ENCODE measurements at places on chromosomes 7 and 10.

- DNase-seq = no peak
Observed at GRCh38 chr7:27112361-27112760, 9.9 kb upstream of the HOXA2 start.

DNA sequence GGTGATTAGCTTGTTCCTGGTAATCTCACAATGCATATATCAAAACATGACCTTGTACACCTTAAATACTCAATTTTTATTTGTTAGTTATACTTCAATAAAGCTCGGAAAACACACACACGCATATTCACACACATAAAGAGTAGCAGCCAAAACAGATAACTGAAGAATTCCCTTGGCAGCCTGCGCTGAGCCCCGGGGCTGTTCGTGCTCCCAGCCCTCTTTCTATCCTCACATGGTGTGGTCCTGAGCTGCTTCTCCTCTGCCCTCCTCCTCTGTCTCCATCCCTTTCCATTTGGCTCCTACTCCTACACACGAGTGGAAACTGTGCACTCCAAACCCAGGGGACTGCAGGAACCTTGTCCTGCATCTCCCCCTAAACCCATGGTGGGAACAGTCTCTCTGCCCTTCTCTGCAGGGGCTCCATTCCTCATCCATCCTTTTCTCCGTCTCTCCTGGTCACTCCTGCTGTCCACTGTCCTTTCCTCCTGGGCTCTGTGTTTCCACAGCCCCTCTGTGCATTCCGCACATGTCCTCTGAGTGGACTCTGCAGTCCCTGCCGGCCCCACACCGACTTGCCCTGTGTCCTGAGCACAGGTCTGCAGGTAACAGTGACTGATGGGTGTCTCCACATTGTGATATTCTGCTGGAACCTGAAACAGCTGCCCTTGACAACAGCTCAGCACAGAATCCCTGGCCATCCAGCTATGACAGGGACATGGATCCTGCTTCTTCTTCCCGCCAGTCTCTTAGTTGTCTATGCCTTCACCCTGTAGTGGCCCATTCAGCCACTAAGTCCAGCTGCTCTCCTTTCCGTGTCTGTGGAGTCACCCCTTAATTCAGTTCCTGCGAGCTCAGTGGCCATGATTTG is 216.8 kb upstream of the ZNF32 start:
- no peak for DNase-seq

- DNase-seq = no peak
Observed at GRCh38 chr7:75849573-75849972, 29.3 kb upstream of the RHBDD2 start.

GRCh38 chr10:42934842-42935241 is 142.0 kb upstream of the RET start:
- no peak for DNase-seq

DNA sequence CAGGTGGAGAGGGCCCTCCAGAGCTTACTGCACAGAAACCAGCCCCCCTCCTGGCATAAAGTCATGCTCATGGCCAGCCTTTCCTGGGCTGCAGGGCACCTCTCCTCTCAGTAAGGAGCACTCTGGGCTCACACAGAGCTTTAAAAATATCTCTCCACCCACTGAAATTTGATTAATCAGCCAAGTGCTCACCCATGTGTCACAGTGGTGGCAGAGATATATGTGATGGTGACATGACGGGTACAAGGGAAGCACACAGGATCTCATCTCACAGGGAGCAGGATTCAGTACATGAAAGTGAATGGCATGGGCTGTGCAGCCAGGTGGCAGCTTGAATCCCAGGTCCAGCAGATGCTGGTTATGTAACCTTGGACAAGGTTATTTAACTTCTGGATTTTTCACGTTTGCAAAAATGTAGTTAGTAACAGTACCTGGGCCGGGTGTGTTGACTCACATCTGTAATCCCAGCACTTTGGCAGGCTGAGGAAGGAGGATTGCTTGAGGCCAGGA is 144.8 kb downstream of the CALN1 start:
- DNase-seq = no peak

GRCh38 chr10:118321724-118322575 is 20.2 kb downstream of the FAM204A start:
- DNase-seq = no peak

- DNase-seq = no peak
Observed at GRCh38 chr7:134420424-134421125, 38.3 kb downstream of the AKR1B1 start.

- DNase-seq = no peak
Observed at GRCh38 chr10:42924484-42924883, 141.9 kb downstream of the BMS1 start.

GRCh38 chr7:22594020-22594419 is 94.0 kb upstream of the STEAP1B start:
- DNase-seq = no peak

GRCh38 chr10:93435621-93436397 is 46.3 kb downstream of the MYOF start:
- no peak for DNase-seq

DNA sequence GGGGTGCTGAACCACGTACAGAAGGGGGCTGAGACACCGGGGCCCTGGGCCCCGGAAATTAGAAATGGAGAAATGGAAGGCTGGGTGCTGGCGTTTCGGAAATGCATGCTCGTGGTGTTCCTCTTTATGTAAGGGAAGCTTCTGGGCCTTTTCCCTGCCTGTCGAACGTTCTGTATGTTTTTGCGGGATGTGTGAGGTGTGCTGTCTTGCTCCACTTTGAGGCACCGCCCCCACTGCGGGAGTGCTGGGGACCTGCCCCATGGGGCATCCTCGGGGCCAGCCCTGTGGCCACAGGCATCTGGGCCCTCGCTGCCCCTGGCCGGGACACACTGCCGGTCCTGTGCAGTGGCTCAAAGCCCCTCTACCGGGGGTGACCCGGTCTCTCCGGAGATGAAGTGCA is 1.7 kb upstream of the VENTX start:
- no peak for DNase-seq

DNA sequence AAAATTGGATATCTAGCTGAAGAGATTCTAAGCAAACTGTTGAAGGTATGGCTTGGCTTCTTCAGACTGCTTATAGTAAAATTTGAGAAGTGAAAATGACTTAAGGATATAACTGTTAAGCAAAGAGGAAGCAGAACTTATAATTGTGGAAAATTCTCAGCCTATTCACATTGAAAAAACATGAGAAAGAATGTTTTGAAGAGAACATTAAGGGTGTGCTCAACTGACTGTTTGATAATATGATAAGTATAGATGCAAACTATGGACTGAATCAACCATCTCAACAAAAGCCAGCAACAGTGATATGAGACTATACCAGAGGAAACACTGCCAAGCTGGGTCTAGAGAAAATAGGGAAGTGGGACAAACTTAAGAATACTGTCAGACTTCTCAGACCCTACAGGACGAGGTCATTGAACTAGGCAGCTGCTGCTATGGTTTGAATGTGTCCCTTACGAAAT is 133.1 kb upstream of the PPP1R3A start:
- no peak for DNase-seq

DNA sequence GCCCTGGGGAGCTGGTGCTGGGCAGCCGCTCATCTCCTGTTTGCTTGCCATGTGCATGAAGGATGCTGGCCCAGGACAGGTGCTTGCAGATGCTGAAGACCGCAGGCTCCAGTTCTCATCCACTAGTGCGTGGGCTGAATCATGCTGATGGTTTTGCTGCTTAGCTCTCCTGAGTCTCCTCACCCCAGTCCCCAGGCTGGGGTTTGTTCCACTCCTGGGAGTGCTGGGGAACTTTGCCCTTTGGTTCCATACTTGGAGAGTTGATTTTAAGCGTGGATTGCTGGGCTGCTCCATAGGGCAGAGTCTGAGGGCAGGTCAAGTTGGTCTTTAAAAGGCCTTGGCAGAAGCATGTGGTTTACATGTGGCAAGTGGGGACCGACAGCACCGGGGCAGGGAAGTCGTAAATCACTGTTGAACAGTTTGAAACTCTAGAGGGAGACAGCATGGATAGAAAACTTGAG is 9.1 kb downstream of the DYNC2I1 start:
- DNase-seq = no peak

- DNase-seq = no peak
Observed at GRCh38 chr7:26794541-26794940, 69.8 kb downstream of the SKAP2 start.

- peak; percentile 24 for DNase-seq
Observed at GRCh38 chr10:99993701-99994689, 15.8 kb downstream of the DNMBP start.

DNA sequence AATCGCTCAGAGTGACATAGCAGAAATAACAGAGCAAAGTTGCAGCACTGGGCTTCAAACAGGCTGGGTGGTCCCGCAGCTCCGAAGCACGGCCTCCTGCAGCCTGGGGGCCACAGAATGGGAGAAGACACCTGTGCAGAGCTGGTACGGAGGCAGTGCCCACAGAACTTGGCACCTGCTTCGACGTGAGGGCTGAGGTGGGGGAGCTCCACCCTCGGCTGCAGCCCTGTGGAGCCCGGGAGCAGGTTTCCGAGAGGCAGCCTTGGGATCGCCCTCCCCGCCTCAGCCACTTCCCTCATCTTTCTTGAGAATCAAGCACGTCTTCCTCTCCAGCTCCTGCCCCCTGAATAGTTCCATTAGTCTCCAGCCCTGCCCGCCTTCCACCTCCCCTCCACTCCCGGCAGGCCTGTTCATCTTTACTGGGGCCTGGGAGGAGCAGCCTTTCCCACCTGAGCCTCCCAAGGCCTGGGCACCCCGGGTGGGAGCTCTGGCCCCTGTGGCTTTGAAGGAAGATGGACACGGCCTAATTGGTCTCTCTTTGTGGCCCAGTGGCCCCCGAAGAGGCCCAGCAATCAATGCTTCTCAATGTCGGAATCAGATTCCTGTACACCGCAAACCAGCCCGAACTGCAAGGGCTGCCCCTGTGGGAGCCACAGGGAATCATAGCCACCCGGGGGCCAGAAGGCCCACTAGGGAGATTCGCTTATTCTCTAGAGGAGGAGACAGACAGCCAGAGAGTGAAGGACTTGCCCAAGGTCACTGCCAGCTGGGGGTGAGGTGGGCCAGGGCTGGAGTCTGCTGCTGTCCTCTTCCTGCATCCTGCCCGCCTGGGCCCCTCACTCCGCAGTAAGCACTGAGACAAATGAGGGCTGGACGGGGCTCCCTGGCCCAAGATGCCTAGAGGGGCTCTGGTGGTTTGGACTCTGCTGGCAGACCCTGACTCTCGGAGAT is 17.0 kb upstream of the PCBD1 start:
- no peak for DNase-seq

GRCh38 chr7:12635830-12636229 is 51.6 kb upstream of the ARL4A start:
- DNase-seq = no peak

DNA sequence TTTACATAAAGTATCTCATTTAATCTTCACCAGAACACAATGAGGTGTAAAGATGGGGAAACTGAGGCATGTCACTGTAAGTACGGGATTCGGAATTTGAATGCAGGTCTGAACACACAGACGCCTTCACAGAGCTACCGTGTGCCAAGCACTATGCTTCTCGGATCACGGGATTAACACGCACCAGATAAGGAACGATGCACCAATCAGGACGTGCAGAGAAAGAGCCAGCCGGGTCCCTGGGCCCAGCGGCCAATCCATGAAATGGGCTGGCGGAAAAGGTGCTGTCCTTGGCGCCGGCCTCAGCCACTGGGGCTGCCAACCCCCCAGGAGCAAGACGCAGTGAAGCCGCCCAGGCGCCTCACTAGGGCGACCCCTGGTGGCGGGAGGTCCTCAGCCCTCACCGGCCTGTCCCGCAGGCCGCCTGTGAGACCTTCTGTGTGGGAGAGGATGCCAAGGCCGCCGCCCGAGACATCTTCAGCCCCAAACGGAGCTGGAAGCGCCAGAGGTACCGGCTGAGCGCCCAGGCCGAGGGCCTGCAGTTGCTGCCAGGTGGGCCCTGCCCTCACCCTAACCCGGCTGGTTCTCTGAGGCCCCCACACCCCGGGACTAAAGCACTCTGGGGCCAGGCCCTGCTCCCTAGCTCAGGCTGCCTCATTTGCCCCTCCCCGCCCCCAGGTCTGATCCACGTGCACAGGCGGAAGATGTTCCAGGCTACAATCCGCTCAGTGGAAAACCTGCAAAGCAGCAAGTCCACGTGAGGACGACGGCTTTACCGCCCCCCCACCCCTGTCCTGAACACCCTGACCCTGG is 15.6 kb downstream of the ATG9B start:
- peak; percentile 90 for DNase-seq

- DNase-seq = peak; percentile 42
Observed at GRCh38 chr10:128035557-128035973, 90.7 kb downstream of the MKI67 start.

DNA sequence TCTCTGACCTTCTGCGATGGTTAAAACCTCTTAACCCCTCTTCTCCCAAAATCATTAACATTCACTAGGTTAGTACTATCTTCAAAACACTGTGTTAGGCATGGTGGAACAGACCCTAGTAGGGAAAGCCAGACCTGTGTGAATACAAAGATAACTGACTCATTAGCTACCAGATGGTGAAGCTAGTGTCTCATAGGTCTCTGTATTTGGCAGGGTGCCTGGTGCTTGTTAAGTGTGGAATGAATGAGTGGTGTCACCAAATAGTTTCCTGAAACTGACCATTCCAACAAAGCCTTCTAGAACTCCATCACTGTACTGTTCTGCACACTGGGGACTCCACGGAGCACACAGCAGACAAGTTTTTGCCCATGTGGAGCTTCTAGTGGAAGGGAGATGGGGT is 27.7 kb upstream of the TM9SF3 start:
- DNase-seq = no peak

GRCh38 chr10:42690449-42691360 is 52.3 kb upstream of the ZNF33B start:
- no peak for DNase-seq

- no peak for DNase-seq
Observed at GRCh38 chr7:120735791-120736190, 122.2 kb downstream of the TSPAN12 start.

DNA sequence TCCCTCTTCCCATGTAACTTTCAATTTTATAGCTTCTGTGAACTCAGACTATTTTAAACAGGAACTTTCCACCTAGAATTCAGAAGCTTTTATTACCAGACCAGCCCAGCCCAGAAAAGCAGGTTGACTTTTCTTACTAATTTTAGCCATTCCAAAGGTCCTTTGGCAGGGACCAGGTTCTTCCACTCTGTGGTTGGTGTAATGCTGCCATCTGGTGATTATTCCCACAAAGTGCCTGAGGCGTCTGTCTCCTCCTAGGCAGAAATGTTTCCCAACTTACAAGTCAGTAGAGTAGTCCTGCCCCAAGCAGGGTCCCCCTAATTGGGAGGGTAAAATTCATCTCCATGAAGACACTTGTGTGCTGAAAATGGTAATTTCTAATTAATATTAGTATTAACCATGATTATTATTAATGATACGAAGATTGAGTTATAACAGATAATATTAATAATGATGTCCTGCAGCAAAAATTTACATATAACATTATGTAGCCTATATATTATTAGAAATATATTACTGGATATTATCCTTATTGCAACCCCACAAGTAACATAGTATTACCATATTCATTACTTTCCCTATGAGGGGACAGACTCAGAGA is 53.0 kb upstream of the PPP1R17 start:
- DNase-seq = no peak

Data from stimulated activated CD4-positive, alpha-beta T cell treated with anti-CD3 and anti-CD28 coated beads, Interleukin-4, amount 100 ng/mL, for 48 hours (primary cell).